NCI-H2171 treated with DMSO at 0.1 percent for 48 hours (cell line): ENCODE measurements at places on chromosomes 3 and 15.

DNA sequence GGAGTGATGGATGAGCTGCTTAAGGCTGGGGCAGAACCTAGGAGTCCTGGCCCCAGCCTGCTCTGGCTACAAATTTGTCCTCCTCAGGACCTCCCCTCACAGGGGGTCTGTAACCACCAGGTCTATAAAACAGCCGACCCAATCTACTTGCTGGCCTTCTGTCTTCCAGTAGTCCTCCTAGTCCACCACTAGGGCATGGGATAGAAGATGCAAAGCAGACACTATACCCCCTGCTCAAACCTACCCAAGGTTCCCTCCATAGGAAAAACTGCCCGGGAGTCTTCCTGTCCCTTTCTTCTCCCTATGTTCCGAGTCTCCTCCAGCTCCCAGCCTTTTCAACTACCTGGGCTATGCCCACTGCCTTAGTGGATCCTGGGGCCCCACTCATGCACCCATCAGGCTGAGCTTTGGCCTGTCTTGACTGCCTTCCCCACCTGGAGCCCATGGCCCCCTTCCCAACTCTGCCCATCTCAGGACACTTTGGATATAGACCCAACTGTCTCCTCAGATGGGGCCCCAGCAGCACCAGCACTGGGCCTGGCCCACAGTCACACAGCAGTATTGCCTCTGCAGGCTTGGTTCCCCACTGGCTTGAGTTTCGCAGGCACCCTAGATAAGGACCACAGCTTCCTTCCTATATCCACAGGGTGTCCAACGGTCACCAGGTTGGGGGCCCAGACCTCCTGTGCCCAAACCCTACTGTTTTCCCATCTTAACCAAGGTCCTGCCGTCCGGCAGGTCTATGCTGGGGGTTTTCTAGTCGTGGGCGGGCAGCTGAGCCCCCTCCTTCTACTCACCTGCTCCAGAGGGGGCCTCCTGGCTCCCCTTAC, 1.1 kb downstream of the HYAL3 start:
- DNase-seq: no peak

GRCh38 chr3:136908297-136908696, 46.3 kb downstream of the NCK1 start:
- DNase-seq: no peak

DNA sequence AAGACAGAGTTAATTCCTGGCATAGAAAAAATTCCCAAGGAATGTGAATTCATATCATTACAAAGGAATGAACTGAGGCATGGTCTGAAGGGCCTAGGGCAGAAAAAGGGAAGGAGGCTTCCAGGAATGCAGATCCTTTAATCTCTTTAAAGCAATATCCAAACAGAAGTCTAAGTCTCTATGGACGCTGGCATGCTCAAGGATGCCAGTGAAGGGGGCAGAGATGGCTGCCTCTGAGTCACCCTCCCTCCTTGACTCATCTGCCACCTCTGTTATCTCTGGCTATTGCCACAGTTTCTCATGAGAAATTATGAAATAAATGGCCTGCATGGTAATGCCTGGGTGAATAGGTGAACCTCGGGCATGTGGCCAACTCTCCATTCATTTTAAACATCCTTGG, 96.3 kb upstream of the BCL6 start:
- DNase-seq: no peak

DNA sequence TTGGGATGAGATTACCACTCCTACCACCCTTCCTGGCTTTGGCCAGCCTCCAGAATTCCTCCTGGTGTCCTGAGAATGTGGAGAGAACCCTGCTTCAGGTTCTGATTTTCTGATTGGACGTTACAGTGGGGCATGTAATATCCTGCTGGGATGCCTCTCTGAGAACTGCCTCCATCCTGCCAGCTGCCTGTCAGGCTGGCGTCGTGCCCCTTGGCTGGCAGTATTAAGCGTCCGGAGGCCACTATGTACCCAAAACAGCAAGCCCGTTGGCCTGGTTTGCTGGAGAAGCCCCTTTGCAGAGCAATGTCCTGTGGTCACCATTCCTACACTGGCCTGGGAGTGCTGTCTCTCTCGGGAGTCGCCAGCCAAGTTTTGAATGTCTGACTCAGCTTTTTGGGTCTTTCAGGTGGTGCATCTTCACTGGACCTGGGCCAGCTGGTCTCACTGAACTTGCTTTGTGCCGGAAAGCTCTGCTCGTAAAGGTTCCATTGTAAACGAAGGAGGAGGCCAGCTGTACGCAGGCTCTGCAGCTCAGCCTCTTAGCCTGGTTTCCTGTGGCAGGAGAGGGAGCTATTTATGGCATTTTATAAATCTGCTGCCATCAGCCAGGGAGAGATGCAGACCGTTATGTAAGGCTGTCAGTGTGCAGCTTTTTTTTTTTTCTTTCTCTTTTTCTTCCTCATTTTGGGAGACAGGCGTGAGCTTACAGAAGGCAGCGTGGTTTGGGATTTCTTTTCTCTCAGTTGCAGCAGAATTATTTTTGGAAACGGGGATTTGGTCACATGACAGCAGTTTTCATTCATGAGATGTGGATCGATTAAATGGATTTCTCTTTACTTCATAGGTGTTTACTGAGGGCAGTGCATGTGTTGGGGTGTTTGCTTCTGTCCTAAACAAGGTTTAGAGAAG, 19.0 kb upstream of the TRAK1 start:
- DNase-seq: peak; percentile 84

GRCh38 chr3:46285931-46286619, 43.8 kb downstream of the CCR3 start:
- DNase-seq: no peak

DNA sequence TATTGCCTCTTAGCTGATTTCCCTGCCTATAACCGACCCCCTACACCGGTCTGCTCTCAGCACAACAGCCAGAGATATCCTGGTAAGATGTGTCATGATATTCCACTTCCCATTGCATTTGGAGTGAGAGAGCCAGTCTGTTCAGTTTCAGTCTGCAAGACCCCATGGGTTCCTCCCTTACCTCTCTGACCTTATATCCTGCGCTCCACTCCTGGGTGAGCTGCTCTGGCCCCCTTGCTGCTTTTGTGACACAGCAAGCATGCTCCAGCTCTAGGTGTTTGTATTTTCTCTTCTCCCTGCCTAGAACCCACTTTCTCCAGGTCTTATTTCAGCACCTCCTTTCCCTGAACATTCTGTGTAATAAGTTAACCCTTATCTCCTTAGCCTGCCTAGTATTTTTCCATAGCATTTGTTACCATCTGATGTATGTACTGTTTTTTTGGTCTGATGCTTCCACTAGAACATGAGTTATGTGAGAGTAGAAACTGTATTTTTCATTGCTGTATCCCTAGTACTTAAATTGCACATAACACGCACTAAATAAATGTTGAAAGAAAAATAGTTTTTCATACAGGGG, 44.2 kb downstream of the CMTM8 start:
- no peak for DNase-seq

GRCh38 chr15:56804938-56805337, 71.6 kb upstream of the ZNF280D start:
- DNase-seq: no peak

DNA sequence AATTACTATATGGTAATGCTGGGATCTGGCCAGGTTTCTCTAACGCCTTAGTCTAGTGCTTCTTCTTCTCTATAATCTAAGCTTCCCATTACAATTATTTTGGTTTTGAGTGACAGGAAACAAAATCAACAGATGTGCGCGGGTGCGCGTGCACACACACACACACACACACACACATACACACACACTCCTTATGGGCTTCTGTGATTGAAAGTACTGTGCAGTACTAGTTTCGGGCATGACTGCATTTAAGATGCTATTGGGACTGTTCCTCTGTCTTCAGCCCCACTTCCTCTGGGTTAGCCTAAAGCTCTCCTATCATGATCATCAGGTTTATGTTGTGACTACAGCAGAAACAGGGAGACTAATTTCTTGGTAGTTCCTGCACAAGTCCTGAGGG, 32.2 kb downstream of the EPHB1 start:
- DNase-seq: no peak

- no peak for DNase-seq
Measured at GRCh38 chr3:25913179-25913578, 123.3 kb downstream of the OXSM start.

GRCh38 chr3:26105261-26105660, 315.4 kb downstream of the OXSM start:
- DNase-seq: no peak

DNA sequence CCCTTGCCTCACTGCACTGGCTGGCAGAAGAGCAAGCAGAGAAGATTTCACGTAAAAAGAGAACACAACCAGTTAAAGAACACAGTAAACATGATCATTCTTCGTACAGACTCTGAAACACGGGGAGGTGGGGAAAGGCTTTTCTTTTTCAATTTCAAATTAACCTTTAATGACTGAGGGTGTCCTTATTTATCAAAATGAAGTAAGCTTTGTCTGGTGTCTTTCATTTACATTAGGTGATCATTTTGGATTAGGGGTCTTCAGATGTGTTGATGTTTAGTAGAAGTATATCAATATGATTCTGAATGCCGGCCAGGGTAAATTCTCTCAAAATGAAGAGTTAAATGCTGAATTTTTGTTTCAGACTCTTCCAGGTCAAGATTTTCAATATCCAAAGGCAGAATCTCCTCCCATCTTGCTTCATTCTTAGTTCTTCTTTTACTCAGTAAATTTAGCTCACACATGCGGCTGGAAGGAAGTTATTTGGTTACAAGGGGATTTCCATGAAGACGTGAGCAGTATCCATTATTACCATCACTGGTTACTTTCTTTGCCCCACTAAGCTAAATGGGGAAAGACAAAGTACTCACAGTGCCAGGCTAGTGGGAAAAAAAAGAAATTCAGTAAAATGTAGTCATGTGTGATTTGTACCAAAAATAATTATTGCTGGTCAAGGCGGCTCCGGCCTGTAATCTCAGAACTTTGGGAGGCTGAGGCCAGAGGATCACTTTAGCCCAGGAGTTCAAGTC, 272.2 kb upstream of the NR2F2 start:
- DNase-seq: no peak

- DNase-seq: no peak
Measured at GRCh38 chr3:5657106-5657505, 469.6 kb downstream of the EDEM1 start.

DNA sequence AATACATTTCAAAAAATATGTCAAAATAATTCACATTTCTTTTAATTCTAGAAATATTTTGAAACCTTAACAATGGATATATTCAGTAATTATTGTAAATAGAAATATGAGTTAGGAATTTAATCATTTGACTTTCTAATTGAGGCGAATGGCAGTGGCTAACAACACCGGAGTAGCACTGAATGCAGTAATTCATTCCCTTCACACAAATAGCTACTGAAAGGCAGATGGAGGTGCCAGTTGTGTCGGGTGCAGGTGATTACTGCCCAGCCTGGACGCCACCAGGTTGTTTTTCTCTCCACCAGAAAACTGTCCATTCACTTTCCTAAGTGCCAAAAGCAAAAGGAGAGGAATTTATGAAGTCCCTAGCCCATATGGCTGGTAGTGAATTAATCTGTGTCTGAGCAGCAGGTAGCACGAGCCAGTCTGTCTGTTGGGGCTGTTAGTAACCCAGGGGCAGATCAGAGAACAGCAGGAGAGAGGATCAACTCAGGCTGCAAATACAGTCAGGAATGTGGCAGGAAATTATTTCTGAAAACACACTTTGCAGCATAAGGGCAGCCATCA, 79.3 kb upstream of the GMNC start:
- peak; percentile 25 for DNase-seq

- no peak for DNase-seq
Measured at GRCh38 chr15:96035091-96035490, 295.4 kb upstream of the NR2F2 start.

GRCh38 chr15:96328181-96328876, 2.2 kb upstream of the NR2F2 start:
- no peak for DNase-seq

DNA sequence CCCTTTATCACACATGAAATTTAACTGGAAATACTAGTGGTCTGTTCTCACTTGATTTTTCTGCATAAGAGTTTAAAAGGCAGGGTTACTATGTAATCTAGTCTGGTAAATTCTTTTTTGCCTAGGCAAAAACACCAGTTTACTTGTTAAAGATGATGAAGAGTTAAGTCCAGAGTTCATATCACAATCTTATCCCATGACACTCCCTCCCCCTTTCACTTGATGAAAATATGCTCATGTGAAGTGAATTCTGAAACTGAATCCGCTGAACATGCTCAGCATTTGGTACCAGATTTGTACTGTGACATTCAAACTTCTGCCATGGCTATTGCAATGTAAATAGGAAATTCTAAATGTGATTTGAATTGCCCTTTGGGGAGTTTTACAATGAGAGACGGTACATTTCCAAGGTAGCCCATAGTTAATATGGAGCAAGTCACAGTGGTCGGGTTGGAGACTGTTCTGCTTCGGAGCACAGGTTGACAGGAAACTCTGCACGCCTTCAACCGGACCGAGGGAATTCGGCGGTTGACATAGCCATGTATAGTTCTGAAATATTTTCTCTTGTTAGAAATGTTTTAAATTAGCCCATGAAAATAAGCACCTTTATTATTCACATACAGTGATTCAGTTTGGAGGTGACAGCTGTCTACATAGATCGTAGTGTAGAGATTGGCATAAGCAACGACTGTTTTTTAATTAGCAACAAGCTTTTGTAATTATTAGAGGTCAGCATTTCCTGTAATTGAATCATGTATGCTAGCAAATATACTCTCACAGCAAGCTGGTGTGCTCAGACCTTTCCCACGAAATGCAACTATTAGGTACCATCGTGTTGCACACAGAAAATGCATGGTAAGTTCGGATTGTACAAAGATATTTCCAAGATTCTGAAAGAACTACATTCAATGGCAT, 768.6 kb upstream of the GOLIM4 start:
- DNase-seq: no peak

DNA sequence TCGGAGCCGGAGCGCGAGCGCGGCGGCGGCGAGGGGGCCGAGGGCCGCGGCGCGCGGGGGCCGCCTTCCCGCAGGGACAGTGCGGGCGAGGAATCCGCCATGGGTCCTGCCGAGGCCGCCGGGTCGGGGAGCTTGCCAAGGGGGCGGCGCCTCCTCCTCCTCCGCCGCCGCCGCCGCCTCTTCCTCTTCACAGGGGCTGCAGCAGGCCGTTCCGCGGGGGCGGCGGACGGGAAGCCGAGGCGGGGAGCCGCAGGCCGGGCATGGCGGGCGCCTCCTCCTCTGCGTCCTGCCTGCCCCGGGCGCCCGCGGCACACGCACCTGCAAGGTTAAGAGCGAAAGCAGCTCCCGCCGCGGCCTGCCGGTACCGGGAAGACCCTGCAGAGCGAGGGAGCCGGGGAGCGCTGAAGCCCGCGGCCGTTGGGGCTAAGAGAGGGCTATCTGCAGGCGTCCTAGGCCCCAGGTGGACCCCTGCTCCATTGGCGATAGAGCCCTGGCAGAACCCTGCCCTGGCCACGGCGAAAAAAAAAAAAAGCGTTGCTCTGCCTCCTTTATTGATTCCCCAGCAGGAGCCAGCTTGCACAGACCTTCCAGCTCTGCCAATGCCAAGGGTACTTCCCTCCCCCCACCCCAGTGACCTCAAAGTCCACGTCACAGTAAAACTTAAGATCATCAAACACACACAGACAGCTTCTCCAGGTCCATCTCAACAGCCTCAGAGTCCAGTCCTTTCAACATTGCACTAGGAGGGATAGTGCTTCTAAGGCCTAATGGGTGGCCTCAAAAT, at the start of gene LYSMD2:
Gene LYSMD2 (minus strand): TSS at position 134 of the 784 bp plus-strand sequence. CDS start 33 bp downstream, at position 101.
- DNase-seq: peak; percentile 65
